ENCODE measurements at places on chromosomes 11 and 22. TPM values are rescaled to one million over a fixed set of nuclear protein-coding genes. Genes with fewer than 3 reads are reported as not detected.

E2F8 gene
- total RNA-seq: 4.8 TPM

OR51E2 gene
- total RNA-seq: 0.63 TPM

ROBO4 gene
- total RNA-seq: 19.7 TPM

ARVCF gene
- 15.4 TPM for total RNA-seq

UPK3A gene
- total RNA-seq: 88.9 TPM

LRP4 gene
- total RNA-seq: 8.1 TPM

NNMT gene
- 9.7 TPM for total RNA-seq

P2RX3 gene
- 1.5 TPM for total RNA-seq

LRRC74B gene
- not detected for total RNA-seq

SLC22A9 gene
- total RNA-seq: not detected

ZNRF3 gene
- 7.4 TPM for total RNA-seq

HBD gene
- total RNA-seq: not detected

KCNJ1 gene
- not detected for total RNA-seq

DEPDC7 gene
- total RNA-seq: 10.5 TPM

CADM1 gene
- 76.0 TPM for total RNA-seq

A4GALT gene
- 10.7 TPM for total RNA-seq

NEAT1 gene
- total RNA-seq: 104 TPM

ANO9 gene
- total RNA-seq: 1.3 TPM

IFITM10 gene
- total RNA-seq: 1.0 TPM

PANX1 gene
- 30.7 TPM for total RNA-seq

DDI1 gene
- total RNA-seq: not detected
